ENCODE measurements at places on chromosomes 1 and 21. TPM values are rescaled to one million over a fixed set of nuclear protein-coding genes. Genes with fewer than 3 reads are reported as not detected.

DNA sequence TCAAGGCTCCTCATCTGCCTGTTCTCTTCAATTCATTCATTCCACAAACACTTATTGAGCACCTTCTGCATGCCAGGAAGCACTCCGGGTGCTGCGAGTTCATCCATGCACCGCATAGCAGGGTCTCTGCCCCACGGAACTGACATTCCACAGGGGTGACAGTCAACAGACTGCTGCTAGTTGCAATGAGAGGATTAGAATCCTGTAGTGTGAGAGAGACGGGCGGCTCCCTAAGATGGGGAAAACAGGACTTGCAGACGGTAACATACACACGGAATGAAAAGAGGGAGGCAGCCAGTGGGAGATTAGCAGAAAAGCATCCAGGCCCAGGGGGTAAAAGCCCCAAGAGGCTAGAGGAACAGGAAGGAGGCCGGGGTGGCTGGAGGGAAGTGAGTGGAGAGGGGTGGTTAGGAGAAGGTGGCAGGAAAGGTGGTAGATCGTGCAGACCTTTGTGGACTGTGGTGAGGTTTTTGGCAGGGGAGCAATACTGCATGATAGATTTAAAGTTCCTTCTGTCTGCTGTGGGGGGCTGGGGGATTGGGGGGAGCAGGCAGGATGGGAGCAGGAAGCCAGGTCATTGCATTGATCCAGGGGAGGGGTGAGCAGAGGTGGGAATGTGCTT is 6.6 kb downstream of the TNFRSF8 start:
- no peak for DNase-seq

GRCh38 chr1:32925403-32926162 is 24.4 kb upstream of the TMEM54 start:
- DNase-seq = no peak

DNA sequence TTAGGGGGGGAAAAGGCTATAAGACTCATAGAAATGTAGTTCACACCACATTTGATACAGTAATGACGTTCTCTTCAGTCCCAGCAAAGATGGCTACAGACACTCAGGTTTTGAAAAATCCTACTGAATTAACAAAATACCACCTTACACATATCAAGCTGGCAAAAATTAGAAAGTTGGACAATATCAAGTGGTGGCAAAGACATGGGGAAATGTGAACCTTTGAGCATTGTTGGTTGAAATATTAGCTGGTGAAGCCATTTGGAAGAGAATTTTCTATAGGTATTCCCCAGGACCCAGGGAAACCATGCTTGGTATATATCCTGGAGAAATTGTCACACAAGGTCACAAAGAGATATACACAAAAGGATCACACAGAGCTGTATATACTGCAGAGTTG is 163.0 kb downstream of the ADSS2 start:
- no peak for DNase-seq

GRCh38 chr1:231162297-231162969 is 575 bp downstream of the TRIM67 start:
- peak; percentile 12 for DNase-seq

DNA sequence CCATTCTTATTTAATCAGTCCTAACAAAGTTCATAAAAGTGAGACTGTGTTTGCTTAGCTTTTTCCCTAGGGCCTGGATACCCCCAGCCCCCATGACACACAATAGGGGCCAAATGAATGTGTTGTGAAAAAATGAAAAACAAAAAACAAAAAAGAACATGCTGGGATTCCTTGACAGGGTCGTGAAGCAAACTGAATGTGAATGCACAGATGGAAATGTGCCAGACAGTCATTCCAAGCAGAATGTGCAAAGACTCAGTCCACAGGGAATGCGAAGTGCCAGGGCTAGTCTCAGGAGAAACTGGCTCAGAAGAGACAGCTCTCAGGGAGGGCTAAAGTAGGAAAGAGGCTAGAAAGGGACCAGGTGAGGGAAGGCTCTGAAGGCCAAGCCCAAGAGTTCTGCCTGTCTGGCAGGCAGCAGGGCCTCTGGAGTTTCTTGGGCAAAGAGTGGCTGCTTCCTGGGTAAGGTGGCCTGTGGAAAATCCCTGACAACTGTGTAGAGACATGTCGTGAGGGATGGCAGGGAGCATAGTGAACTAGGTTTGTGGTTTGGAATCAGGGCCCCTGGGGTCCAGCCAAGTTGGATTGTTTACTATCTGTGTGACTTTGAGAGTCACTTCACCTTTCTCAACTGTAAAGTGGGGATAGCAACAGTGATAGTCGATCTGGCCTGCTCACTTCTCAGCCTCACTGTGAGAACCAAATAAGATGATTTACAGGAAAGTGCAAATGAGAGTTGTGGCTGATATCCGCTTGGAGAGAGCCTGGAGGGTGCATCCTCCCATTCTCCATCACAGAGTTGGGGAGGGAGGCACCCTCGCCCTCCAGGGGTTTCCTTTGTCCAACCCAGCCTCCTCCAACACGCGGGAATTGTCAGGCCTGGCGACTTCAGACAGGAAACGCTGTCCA is 1.2 kb upstream of the ADAM15 start:
- no peak for DNase-seq

DNA sequence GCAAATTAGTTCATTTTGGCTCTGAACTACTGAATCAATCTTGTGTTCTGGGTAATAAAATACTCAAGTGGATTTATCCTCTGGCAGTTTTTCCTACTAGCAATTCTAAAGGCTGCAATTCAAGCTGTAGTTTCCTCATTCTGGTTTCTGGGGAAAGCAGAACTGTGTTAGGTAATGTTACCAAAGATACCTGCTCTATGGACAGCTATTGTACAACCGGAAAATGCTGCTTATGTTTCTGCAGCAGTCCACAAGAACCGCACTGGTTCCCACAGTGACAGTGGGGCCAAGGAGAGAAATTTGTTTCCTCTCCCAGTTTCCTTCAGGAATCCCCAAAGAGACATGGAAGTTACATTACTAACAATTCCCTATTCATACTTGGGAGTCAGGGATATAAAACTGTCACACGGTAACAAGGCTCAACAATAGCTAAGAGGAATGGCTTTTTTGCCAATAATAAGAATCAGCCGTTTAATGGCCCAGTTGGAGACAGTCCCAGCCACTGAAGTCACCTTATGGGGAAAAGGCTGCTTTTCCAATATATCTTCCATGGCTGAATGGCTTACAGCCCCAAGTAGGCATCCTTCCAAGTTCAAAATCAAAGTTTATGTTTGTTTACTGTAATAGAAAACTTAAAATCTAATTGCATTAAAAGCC is 52.6 kb downstream of the PCNX2 start:
- DNase-seq = no peak

DNA sequence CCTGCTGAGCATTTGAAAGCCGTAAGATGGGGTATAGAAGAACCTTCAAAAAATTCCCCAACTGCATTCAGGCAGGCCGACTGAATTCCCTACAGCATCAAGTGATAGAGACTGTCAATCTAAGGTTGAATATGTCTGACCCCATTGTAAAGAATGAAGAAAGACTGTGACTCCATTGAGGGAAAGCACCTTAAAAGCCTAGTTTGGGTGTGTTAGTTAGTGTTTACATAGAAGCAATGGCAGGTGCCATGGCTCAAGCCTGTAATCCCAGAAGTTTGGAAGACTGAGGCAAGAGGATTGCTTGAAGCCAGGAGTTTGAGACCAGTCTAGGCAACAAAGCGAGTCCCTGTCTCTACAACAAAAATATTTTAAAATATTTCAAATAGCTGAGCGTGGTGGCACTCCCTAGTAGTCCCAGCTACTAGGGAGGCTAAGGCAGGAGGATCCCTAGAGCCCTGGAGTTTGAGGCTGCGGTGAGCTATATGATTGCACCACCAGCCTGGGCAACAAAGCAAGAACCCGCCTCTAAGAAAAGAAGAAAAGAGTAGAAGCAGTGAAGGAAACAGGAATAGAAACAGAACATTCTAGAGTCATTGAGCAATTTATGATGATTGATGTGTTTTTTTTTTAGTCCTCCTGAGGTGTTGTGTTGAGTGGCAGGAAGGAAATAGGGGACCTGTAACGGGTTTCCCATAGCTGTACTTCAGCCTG is 15.4 kb downstream of the POLR3GL start:
- no peak for DNase-seq

GRCh38 chr1:22142315-22143064 is 407 bp downstream of the WNT4 start:
- DNase-seq = no peak

GRCh38 chr1:158024737-158025136 is 31.3 kb downstream of the KIRREL1 start:
- no peak for DNase-seq

DNA sequence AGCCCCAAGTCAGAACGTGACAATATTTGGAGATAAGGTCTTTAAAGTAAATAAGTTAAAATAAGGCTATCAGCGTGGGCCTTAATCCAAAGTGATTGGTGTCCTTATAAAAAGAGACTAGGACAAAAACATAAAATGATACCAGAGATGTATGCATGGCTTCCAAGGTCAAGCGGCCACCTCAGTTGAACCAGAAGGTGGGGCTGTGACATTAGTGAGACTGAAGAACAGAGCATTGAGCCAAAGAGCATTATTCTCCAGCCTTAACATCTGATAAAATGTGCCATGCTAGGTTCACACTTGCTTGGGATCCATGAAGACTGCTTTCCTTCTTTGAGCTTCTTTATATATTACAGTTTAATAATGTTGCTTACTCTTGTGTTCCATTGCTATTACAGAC is 554.6 kb downstream of the PLA2G4A start:
- DNase-seq = no peak

DNA sequence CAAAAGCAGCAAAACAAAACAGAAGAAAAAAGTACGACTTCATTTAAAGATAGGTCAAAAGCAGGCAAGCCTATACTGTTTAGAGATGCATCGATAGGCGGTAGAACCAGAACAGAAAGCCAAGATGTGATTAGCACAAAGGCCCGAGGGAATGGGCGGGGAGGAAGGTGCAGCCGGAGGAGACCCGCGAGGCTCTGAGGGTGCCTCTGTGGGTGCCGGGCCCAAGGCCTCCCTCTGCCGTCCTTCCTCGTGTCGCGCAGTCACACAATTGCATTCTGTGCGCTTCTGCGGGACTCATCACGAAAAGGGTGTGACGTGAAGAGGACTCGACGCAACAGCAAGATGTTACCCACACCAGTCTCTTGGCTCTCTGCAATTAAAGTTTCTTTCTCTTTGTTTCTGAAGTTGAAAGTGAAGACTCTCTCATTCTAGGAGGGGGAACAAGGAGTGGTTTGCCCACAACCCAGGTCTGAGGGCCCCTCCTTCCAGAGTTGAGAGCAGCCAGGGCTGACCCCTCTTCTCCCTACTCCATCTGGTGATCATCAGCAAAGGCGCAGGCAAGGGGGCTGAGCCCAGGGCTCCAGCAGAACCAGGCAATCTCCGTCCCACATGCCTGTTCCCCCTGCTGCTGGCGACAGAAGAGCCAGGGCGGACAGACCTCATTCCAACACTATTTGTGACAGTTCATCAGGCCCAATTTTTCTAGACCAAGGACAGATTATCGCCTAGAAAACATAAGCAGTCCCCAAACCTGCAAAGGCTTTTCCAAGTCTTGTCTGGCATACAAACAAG is 41.0 kb downstream of the NPHP4 start:
- no peak for DNase-seq

DNA sequence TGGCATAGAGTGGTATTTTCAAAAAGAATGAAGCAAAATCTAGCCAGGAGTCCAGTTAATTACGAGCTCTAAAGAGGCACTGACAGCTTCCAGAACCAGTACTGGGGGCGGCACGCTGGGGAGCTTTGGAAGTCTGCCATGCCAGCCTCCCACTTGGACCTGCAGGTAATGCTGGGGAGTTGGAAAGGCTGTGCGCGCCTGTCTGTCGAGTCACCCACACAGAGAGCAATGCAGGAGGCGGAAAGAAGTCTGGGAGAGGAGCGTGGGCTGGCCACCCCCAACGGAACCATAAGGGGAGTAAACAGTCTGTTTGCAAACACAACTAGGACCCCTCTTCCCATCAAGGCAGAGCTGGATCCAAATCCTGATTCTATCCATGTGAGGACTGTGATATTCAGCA is 84.5 kb downstream of the BEND5 start:
- DNase-seq = no peak

DNA sequence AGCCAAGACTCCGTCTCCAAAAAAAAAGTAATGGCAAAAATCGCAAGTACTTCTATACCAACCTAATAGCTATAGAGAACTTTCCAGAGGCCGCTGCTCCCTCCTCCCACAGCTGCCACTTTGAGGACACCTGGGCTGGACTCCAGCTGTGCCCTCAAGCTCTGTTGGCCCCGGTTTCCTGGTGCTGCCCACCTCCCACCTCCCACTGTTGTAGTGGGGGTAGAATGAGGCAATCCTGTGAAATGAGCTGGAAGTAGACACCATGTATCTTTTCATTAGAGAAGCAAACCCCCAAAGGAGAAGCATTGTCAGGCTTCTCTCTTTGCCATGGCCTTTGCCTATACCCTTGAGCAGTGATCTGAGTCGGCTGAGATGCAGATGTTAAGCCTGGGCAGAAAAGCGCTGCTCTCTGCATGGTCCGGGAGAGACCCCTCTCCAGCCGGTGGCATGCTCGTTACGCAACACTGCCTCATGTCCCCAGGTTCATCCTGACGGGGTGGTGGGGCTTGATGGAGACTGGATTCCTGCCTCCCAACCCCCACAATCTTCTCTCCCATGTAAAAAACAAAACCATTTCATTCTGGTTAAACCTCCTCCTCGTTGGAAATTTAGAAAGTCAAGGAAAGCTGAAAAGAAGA is 39.7 kb downstream of the SIM2 start:
- no peak for DNase-seq

GRCh38 chr1:14607295-14607694 is 8.8 kb downstream of the KAZN start:
- DNase-seq = no peak

DNA sequence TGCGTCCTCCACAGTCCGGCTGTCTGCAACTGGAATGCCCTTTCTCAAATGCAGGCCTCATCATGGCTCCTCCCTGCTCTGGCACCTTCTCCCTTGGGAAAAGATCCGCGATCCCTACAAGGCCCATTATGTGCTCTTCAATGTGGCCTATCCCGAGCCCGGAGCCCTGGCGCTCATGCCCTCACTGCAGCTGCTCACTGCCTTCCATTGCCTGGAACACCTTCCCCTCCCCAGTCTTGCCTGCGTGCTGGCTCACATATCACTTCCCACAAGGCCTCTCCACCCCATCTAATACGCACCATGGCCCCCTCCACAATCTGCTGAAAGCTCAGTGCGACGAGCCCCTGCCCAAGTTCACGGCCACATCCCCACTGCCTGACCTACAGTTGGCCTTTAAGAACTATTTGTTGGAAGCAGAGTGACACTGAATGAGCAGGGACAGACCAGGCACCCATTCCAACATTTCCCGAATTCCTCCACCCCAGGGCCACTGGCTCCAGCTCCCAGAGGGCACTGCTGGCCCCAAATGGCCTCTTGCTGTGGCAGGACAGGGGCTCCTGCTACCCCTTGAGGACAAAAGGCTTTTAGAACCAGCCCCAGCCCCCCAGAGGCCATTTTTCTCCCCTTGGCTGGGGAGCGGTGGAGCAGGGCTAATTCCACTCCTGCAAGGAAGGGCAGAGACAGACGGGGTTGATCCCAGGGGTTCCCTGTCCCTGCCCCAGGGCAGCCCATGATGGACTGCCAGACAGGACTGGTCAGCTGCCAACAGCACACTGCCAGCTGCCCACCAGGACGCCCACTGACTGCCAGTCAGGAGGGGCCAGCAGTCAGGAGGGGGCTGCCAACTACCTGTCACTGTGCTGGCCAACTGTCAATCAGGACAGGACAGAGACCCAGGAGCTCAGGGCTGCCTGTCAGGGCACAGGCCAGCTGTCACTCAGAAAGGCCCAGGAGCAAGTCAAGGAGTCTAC is 64.8 kb downstream of the DHRS3 start:
- no peak for DNase-seq

The CASQ1 gene
- total RNA-seq = not detected

The TRIM45 gene
- total RNA-seq = 1.1 TPM

The ST3GAL3 gene
- total RNA-seq = 19.0 TPM

The TTLL7 gene
- 0.29 TPM for total RNA-seq

The ADGRL2 gene
- total RNA-seq = not detected

The DDR2 gene
- 0.66 TPM for total RNA-seq

The MYCL gene
- 0.62 TPM for total RNA-seq

Data from activated T-helper 1 cell treated with anti-CD3 and anti-CD28 coated beads, Interleukin-12 subunit alpha, Interleukin-12 subunit beta, Interleukin-2, Interleukin-4 antibody, amounts not matched to agents 30 ng/mL and 10 ng/mL and 1 ng/mL, durations not matched to agents 14 hours and 24 hours and 36 hours (primary cell).